ENCODE measurements at places on chromosomes 1 and 21.

GRCh38 chr1:218164930-218165700 lies 120.0 kb upstream of the RRP15 start:
- DNase-seq, result no peak

GRCh38 chr1:90488451-90488850 lies 228.7 kb downstream of the BARHL2 start:
- DNase-seq, result no peak

DNA sequence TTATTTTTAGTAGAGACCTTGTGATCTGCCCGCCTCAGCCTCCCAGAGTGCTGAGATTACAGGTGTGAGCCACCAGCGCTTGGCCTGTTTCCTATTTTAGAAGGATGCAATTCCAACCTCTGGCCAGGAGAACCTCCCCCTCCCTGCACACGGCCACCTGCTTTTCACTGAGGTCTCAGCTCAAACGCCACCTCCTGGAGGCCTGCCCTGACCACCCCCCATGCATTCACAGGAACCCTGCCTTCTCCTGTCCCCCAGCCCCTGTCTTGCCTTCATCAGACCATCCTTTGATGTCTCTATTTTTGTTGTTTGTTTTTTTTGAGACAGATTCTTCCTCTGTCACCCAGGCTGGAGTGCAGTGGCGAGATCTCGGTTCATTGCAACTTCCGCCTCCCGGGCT lies 2.3 kb downstream of the SRM start:
- no peak for DNase-seq

GRCh38 chr1:84264961-84265360 lies 36.5 kb upstream of the SAMD13 start:
- no peak for DNase-seq

GRCh38 chr21:33393348-33393747 lies 9.9 kb upstream of the IFNGR2 start:
- DNase-seq, result no peak

- no peak for DNase-seq
Measured at GRCh38 chr1:63753591-63753990, 20.2 kb upstream of the ROR1 start.

- no peak for DNase-seq
Measured at GRCh38 chr1:59767119-59767518, 47.6 kb upstream of the HOOK1 start.

GRCh38 chr1:86231076-86231475 lies 74.5 kb upstream of the COL24A1 start:
- no peak for DNase-seq

- DNase-seq, result no peak
Measured at GRCh38 chr21:21096956-21097355, 98.7 kb downstream of the NCAM2 start.

GRCh38 chr1:59105548-59106507 lies 191.1 kb upstream of the FGGY start:
- no peak for DNase-seq

DNA sequence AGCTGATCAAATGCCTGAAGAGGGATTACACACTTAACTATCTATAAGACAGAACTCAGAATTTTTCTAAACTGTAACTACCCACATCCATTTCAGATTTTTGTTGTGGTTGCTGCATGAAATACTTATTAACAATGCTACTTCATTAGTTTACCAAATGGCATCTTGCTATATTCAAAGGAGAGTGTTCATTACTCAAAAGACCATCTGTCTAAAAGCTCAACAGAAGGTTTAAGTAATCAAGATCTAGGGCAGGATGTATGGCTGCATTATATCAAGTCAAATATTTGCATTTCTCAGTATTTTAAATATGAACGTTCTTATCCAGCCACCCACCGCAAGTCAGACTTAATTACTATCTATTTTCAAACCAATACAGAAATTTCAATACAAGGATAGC lies 79.9 kb downstream of the SIPA1L2 start:
- no peak for DNase-seq

DNA sequence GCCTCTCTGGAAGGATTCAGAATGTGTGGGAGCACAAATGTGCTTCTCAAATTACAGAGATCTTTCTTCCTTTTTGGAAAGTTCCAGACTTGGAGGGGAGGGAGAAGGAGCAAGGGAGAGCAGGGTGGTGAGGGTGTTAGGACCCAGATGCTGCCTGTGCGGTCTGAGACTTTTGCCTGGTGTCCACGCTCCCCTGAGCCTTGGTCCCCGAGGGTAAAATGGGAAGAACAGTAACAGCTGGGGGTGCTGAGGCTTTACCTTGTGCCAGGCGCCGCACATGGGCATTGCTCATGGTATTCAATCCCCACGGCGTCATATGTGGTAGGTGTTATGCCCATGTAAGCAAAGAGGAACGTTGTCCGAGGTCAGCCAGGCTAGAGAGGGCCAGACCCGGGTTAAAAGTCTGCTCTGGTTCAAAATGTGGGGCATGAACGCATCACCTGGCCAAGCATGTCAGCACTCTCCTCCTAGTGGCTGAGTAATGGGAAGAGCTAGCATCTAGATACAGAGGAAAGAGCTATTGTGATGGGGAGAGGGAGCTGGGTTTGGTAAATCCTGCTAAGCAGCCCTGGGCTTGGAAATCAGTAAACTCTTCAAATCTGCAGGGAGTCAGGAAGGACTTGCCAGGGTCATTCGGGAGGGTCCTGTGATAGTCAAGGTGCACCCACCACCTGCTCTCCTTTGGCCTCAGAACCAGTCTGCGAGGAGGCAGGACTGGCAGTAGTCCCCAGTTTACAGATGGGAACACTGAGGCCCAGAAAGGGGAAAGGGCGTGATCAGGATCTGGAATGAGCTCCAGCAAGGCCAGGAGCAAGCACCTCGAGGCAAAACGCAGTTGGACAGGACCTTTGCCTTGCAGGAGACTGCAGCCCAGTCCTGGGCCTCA lies 4.5 kb upstream of the RUNX3 start:
- no peak for DNase-seq

- no peak for DNase-seq
Measured at GRCh38 chr21:16633831-16634459, 878.9 kb upstream of the CXADR start.

DNA sequence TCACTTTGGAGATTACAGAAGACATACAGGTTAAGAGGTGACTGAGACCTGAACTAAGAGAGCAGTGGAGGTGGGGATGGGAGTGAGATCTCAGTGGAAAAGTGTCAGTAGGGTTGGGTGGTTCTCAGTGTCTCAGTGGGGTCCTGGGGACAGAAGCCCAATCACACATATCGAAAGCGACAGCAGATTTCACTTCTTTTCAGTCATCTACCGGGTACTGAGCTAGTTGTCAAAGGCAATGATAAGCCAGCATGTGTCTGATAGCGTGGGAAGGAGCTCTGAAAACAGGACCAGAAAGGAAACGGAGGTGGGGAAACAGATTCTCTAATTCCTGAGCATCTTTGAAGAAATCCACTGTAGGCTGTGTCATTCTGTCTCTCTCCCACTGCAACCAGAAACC lies 59.5 kb downstream of the RHOU start:
- no peak for DNase-seq

DNA sequence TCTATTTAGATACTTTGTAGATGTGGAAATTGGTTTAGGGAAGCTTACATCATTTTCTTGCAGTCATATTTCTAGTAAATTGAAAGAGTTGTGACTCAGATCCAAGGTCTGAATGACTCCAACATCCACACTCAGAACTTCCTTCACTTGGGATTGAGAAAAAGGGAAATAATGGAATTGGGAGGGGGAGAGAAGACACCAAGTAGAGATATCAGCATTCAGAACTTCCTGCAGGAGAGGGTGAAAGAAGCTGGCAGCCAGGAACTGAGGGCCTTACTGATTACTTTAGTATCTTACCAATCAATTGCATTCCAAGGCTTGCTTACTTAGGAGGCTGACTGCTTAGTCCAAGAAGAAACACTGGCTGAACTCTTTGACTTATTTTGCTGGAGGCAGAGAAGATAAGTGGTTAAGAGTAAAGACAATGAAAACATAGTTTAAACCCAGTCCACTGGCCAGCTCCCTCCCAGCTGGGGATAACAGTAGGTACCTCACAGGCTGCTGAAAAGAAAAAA lies 21.7 kb downstream of the APP start:
- no peak for DNase-seq

DNA sequence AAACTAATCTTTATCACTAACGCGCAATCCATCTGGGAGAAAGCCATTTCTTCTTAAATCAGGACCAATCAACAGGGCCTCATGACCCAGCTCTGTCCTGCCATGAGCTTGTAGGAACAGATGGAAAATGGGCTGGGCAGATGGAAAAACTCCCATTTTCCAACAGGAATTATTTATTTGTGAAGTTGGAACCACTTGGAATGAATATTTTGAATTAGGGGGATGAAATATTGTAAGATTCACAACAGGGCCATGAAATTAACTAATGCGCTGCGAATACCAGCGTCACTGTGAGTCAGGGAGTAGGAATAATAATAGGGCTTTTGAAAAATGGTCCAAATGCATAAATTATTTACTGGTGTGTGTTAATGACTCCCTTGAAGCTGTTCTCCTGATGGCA lies 53.1 kb upstream of the CYP2J2 start:
- DNase-seq, result no peak

- DNase-seq, result no peak
Measured at GRCh38 chr1:165891111-165891860, 63.9 kb downstream of the UCK2 start.

- no peak for DNase-seq
Measured at GRCh38 chr21:16302851-16303282, 573.1 kb downstream of the USP25 start.

- DNase-seq, result no peak
Measured at GRCh38 chr1:64838486-64838885, 93.6 kb downstream of the RAVER2 start.

DNA sequence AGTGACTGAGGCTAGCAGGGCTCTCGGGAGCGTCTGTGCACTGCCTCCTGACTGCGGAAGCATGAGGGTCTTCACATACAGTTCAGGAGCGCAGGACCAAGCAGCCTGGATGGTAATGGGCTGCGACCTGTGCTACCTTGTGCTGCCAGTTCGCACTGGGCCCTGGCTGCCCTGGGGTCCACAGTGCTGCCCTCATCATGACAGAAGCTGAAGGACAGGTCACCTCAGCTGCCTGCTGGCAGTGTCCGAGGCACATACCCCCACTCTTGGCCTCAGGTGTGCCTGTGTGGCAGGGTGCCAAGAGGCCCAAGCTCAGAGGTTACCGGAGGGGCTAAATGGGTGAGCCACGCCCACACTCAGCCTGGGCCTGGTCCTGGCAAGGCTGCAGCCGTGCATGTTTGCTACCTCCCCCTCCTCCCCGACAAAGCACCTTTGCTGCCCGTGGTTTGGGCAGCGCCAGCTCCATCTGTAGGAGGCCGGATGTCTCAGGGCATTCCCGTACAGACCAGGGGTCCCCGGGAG lies 4.4 kb downstream of the JMJD4 start:
- DNase-seq, result no peak

DNA sequence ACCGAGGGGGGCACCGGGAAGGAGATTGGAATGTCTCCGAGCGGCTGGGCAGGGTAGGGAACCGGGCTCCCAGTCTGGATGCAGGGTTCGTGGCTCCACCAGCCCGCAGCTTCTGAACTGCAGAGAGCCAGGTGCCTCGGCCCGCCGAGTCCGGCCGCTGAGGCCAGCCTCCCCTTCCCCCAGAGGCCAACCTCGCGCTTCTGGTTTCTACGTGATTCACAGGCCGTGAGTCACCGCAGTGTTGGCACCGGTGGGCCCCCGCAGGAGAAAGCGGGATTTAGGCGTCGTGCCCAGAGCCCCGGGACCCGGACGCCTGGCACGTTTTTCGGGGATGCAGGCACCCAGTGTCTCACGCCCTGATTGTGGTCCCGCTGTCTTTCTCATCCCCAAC lies 458 bp downstream of the CRABP2 start:
- DNase-seq, result no peak

- DNase-seq, result no peak
Measured at GRCh38 chr1:221013691-221014660, 134.7 kb downstream of the HLX start.

DNA sequence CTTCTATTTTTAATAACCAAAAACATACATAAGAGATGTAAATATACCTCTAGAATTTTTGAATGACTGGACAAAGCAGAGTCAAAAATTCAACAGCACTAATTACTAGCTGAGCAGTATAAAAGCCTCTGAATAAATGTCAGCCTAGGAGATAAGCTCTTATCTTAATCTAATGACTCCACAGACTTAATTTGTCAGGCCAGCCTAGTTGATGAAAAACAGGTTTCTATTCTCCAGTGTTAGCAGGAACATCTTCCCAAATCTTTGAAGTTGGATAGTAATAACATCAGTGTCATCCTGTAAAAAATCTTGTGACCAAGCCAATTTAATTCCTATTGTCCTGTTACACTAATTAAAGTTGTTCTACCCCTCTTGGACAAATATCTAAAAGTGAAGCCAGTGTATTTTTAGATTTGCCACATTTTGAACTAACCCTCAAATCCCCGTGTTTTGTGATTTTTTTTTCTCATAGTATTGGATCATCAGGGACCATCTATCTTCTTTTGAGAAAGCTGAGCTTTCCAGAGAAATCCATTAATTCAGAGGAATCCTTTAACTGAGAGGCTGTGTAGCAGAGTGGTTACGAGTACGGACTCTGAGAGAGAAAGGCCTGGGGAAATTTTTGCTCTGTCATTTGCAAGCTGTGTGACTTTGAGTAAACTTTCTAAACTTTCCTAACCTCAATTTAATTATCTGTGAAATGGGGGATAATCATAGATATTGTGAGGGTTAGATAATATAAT lies 41.2 kb downstream of the LMO4 start:
- no peak for DNase-seq

DNA sequence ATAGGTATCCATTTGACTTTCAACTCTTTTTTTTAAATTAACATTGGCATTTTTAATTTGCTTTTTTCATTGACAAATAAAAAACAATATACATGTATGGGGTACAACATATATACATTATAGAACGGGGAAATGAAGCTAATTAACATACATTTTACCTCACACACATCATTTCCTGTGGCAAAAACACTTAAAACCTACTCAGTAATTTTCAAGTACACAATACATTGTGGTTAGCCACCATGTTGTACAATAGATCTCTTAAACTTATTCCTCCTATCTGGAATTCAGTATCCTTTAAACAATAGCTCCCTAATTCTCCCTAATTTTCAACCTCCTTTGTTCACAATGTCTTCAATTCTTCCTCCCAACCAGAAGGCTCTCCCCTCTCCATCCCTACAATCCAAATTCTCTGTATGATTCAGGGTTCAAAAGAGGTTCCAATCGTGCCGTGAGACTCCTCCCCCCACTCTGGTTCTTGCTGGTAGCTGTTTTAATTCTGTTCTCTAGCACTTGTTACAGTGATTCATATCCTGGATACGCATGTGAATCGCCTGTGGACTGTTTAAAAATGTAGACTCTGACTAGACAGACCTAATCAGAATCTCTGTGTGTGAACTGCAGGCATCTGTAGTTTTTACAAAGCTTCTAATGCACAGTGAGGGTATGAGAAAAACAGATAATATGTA lies 87.6 kb upstream of the DUSP10 start:
- DNase-seq, result no peak
